ENCODE measurements at places on chromosomes 3 and 15.

- no peak for DNase-seq
Measured at GRCh38 chr3:134839990-134840389, 44.9 kb downstream of the EPHB1 start.

GRCh38 chr15:93929375-93930094, 301.8 kb upstream of the MCTP2 start:
- DNase-seq: no peak

GRCh38 chr3:84958495-84959469, at the start of gene CADM2:
CADM2 (plus strand) TSS chr3:84958989.
- DNase-seq: peak; percentile 95

DNA sequence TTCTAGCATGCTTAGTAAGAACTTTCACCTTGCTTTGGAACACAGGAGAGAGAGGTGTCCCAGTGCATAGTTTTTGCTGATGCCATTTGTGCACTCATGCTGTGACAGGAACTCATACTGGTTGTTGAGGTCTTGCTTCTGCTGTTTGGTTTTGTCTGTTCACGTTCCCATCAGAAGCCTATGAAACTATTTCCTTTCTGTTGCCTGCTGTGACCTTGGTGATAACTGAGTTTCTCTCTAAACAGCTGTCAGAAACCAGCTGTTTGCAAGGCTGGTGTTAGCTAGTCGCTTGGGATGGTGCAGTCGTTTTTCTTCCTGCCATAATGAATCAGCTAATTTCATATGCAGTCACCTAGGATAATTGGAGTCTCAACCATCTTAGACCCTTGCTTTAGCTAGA, 724.1 kb downstream of the GRM7 start:
- no peak for DNase-seq

DNA sequence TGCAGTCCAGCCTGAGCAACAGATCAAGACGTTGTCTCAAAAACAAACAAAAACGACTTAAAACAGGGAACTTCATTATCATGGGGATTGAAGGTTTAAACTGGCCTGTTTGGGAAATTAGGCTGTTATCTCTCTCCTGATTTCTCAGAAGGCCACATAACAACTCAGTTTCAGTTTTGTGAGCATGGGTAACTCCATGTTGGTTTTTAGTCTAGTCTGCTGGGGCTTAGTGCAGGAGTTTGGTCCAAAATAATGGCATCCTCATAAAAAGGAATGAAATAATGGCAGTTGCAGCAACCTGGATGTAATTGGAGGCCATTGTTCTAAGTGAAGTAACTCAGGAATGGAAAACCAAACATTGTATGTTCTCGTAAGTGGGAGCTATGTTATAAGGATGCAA, 2.3 kb upstream of the ZNF280D start:
- DNase-seq: no peak

- no peak for DNase-seq
Measured at GRCh38 chr15:36323615-36324014, 255.8 kb upstream of the CDIN1 start.

- DNase-seq: peak; percentile 25
Measured at GRCh38 chr3:10950476-10951294, 41.9 kb upstream of the SLC6A1 start.

DNA sequence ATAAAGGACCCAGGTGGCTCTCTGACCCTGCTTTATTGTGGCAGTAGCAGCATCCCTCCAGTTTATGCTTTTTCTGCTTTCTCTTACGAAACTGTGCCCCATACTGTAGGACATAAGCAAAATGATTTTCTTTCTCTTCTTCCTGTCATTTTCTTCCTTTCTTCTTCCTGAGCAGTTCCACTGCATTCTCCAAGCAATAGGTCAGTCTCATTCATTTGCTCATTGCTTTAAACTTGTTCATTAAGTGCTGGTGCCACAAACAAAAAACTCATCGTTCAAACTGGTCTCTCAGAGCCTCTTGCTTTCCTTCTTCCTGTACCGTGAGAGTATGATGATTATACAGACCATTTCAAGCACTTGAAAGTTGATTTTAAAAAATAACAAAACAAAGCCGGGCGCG, 66.8 kb downstream of the PDE8A start:
- no peak for DNase-seq

- DNase-seq: no peak
Measured at GRCh38 chr3:49998326-49998725, 58.4 kb downstream of the RBM6 start.

GRCh38 chr3:128439226-128439625, 27.5 kb downstream of the DNAJB8 start:
- DNase-seq: no peak

DNA sequence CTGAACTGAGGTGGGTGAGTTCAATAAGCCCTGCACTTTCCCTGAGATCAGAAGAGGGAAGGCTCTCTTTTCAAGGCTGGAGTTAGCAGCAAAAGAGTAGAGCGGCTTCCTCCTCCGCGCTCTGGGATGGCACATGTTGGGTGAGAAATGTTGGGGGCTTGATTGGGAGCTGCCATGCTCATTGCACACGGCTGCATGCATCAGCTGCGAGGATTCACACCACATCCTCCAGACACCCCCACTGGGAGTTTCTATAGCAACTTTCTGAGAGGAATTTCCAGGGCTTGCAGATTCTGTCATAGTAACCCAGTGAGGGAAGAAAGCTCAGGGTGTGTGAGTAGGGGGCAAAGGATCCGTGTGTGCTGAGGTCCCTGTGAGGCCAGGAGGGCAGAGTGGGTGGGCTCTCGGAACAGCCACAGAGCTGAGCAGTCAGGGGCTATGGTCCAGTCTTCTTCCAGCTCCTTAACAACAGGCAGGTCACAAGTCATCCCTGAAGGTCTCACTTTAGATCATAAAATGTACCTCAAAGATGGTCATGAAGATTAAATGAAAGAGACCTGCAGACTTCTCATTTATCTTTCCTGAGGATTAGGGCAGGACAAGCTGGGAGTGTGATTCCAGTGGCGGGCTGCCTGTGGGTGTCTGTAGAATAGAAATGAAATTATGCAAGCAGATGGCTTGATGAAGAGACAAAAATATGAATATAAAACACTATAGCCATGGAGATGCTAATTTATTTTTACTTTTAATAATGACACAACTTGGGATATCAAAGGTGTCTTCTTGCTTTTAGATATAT, 75.7 kb upstream of the CHRNA7 start:
- no peak for DNase-seq

GRCh38 chr15:66911131-66911700, 154.2 kb upstream of the SMAD3 start:
- DNase-seq: no peak

DNA sequence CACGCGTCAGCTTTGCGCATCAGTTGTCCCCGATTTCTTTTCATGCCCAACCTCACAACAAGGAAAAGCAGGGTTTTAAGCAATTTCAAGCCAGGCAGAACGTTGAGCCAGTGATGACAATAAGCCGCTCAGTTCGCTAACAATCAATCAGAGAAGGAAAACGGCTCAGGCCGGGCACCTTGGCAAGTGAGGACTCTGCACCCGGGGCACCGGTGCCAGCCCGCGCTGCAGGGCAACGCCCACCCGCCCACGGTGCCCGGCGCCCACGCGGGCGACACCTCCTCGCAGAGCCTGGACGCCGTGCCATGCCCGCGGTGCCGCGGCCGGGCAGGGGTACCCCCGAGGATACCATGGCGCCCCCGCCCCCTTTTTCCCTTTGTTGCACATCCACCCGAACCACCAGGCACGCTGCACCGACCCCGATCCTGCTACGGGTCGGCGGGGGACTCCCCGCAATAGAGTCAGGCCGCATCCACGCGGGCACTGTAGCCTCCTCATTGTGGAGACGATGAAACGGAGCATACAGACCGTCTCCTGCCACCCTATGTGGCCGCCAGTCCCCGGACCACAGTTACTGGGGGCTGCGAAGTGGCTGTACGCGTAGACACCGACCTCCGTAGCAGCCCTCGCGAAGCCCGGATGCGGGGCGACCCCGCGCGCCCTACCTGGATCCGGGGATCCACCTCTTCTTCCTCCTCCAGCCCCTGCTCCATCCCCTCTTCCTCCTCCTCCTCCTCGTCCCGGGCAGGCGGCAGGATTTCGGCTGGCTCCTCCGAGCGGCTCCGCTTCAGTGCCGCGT, 581 bp downstream of the SH3BP5 start:
- DNase-seq: peak; percentile 38

- DNase-seq: no peak
Measured at GRCh38 chr15:31272558-31273257, 53.9 kb upstream of the KLF13 start.

DNA sequence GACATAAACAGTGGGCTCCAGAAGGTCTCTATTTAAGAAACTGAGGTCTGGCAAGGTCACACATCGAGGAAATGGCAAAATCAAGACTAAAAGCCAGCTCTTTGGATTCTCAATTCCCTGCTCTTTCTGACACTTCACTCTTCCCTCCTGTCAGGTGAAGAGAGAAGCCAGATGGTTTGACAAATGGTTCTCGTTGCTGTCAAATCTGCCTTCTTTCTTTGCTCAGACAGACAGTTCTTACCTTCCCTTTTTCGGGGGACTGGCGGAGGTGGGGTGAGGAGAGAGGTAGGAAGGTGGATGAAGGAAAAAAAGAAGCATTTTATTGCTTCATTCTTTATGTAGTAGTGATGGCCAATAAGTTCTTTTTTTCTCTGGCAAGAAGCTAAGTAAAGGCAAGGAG, 133.4 kb downstream of the LPP start:
- DNase-seq: no peak

- DNase-seq: no peak
Measured at GRCh38 chr15:66152650-66153049, 100.9 kb downstream of the MEGF11 start.

GRCh38 chr15:64982472-64982871, 7.2 kb downstream of the SPG21 start:
- DNase-seq: no peak

- DNase-seq: no peak
Measured at GRCh38 chr3:171255236-171255806, 204.9 kb downstream of the TNIK start.

DNA sequence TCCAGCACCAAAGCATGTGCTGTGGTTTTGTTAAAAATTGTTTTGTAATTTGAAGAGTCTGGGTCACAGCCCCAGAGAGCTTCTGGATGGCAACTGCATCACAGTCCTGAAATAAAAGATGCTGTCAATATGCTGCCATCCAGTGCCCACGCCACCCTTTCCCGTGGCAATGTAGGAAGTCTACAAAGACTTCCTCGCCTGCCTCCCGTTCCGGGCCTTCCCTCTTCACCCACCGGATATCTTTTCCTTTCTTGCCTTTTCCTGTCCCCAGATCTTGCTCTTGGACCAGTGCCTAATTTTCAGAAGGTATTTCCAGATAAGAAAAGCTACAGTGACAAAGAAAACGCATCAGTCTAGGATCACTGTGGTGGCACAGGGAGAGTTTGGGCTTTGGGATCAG, 85.3 kb upstream of the RNU6-1 start:
- DNase-seq: no peak

DNA sequence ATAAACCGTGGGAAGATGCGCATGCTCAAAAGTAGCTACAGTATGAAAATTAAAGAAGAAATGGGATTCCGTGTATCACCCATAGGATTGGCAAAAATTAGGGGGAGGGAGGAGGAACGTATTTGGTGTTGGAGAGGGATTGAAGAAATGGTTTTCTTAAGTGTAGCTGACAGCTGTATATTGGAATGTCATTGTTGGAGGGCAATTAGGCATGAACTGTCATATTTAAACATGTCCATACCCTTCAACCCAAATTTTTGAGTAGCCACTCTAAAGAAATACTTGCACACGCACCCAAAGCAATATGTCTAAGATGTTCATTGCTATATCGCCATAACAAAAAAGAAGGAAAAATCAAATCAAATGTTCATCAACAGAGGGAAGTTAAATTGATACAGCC, 144.7 kb downstream of the TLE3 start:
- no peak for DNase-seq

DNA sequence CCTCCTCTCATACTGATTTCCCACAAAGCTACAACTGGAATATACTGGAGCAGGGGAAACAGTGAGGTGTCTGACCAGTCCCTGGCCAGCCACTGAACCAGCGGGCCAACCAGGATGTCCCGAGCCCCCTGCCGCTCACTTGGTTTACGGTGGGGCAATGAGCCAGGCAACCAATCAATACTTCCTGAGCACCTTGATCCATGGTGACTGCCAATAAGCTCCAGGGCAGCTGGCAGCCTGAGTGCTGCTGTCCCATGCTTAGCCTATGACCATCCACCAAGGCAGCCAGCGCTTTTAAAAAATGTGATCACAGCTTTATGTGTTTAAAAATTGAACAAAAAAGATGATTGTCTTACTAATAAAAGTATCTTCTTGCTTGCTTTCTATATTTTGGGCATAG, 4.2 kb downstream of the SCN10A start:
- no peak for DNase-seq

DNA sequence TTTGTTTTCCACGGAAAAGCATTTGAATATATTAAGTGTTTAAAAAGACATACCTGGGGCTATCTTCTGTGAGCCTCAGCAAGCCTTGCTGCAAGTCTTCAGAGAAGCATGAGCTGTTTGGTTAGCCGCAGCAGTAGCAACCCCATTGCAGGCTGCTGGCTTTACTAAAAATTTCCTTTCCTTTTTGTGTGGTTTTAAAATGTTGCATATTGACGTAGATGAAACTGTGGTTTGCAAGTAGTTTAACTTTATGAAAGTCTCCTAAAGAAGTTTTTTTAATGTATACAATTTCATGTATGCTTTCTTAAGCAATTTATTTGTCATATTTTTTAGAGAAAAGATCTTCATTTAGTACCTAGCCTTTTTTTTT, at the start of gene GPR171:
Gene GPR171 (minus strand): TSS at position 166 of the 370 bp plus-strand sequence. CDS start 3,830 bp downstream, outside the sequence.
- no peak for DNase-seq

DNA sequence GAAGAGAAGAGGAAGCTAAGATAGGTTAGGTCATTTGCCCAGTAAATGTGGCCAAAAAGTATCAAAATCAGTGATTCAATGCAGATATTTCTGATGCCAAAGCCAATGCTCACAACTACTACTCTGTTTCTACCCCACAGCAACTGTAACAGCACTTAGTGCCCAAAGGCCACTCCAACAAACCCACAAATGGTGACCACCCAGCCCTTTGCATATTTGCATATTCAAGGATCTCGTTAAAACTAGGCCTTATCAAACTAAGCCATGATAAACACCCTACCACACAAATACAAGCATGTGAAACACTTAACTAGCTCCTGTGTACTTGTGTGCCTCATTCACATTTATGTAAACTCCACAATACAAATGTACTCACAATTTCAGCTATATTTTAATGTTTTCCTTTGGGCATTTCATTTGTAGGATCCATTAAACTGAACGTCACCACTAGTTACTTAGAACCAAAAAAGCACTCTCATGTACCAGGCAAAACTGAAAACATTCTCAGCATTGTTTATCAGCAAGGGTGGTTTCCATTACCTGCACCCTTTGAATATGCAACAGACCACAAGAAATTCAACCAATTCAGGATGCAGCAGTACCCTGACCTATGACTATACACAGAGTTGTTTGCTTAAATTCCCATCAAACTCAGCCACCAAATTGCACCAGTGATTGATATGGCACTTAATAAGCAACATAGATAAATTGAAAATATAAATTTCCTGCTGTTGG, 111.2 kb upstream of the STT3B start:
- DNase-seq: no peak

GRCh38 chr3:123246866-123247265, 45.1 kb downstream of the SEC22A start:
- no peak for DNase-seq

GRCh38 chr15:33621141-33621540, 310.4 kb downstream of the RYR3 start:
- no peak for DNase-seq

GRCh38 chr15:57684491-57685151, 21.9 kb upstream of the POLR2M start:
- no peak for DNase-seq

All from nephron progenitor cell (in vitro differentiated cells).